ENCODE measurements at places on chromosomes 12 and 14.

DNA sequence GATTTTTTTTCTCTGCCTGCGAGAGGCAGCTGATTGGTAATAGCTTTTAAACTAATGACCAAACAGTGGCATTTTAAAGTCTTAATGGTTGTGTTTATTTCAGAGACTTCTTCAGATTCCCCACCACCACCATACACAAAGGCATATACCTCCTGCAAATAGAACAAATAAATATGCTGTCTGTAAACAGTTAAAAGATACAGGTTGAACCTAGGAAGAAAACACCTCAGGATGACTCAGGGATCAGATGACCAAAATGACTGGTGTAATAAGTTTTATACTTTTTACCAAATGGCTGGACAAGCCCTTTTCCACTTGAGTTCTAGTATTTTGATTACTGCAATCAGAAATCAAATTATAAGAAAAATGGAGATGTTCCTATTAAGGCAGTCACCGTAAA lies 364.1 kb downstream of the PAWR start:
- no peak for DNase-seq

- no peak for DNase-seq
These were observed 28.6 kb upstream of the KLRB1 start for GRCh38 chr12:9636150-9636850.

- DNase-seq = no peak
These were observed 122.7 kb downstream of the SLC38A6 start for GRCh38 chr14:61103541-61104339.

DNA sequence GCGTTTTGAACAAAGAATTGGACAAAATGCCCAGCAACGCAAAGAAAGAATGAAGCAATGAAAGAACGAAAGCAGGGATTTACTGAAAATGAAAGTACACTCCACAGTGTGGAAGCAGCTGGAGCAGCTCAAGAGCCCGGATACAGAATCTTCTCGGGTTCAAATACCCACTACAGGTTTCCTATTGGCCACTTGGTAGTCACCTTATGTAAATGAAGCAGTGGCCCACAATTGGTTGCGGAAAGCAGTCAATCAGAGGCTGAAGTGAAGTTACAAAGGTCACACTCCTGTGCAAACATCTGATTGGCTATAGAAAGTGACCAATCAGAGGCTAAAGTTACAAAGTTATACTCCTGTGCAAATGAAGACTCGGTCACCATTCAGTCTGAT lies 15.0 kb upstream of the PPP1R13B start:
- no peak for DNase-seq

GRCh38 chr12:130775953-130776856 lies 60.1 kb upstream of the RIMBP2 start:
- DNase-seq = no peak

GRCh38 chr12:96197503-96198272 lies 3.5 kb downstream of the ELK3 start:
- no peak for DNase-seq

DNA sequence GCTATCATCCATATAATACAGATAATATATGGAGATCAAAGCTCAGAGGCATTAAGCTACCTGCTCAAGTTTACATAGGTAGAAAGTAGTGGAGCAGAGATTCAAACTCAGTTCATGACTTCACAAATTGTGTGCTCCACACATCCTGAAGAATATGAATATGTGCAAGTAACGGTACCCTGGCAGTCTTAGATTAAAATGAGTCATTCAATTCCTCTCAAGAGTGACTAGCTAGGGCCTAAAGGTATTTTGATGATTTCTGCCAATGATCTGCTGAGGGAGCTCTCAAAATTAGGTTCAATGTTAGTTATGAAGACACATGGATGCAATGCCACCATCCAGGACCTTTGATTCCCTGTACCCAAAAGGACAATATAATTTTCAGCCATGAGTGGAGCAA lies 58.9 kb downstream of the GRIP1 start:
- DNase-seq = no peak

DNA sequence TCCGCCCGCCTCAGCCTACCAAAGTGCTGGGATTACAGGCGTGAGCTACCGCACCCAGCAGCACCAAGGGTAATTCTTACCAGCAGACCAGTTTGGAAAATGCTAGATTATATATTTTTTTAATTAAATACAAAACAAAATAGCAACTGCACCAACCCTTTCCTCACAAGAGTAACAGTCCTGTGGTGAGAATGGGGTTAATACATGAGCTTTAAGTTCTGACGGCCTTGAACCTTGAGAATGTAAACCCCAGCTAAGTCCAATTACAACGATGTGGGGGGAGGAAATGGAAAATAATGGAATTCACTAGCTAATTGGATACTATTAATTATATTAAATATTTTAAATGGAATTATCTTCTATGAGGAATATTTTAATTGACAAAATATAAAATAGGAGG lies 82.3 kb downstream of the GTF2A1 start:
- DNase-seq = no peak

DNA sequence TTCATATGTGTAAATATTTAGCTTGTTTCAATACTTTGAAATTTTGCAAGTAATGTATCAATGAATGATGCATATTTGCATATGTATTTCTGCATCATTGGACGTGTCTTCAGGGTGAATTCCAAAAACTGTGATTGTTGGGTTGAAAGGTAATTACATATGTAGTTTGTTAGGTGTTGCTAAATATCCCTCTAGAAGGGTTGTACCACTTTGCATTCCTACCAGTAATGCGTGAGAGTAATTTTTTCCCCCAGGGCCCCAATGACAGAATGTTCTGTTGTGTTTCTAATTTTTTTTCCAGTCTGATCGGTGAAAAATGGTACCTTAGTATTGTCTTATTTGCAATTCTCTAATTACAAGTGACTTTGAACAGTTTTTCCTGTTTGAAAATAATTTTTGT lies 408.9 kb downstream of the NAV3 start:
- DNase-seq = no peak

DNA sequence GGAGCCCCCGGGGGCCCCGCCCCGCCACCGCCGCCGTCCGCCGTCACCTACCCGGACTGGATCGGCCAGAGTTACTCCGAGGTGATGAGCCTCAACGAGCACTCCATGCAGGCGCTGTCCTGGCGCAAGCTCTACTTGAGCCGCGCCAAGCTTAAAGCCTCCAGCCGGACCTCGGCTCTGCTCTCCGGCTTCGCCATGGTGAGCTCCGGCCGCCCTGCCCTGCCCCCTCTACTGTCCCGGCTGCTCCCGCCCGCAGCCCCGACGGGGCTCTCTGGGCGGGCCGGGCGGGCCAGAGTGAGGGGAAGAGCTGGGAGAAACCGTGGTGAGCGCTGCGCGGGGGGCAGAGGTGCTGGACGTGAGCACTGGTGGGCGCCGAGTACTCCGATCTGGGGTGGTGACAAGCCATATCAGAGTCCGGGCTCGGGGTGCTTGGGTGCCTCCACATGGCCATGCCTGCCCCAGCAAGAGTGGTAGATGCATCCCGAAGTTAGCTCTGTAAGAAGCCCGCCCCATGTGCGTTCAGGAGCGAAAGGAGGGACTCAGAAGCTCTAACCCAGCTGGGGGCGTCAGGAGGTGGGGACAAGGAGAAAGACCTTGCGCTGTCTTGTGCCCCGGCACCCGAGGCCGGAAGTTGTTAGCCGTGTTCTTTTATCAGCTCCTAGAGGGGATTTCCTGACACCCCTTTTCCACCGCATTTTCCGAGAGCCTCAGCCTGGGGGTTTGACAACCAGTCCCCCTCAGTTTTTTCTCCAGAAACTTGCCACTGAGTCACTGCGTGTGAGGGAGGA lies 717 bp downstream of the ORAI1 start:
- DNase-seq = no peak

DNA sequence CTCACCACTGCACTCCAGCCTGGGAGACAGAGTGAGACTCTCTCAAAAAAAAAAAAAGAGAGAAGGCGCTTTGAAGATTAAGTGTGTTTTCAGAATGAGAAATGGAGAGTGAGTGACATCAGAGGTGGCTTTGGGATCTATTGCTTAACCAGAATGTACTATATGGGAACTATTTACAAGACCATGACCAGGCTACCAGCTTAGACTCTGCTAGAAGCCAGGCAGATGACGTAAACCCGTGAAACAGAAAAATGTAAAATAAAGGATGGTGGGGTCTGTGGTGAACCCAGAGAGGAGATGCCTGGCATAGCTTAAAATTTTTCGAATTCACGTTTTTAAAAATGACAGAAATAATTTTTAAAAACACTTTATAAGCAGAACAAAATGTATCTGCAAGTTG lies 82.0 kb downstream of the IFT43 start:
- no peak for DNase-seq

All from NCI-H1930 (cell line).